Activated CD4-positive, alpha-beta T cell treated with anti-CD3 and anti-CD28 coated beads, Interleukin-2, amount 10 ng/mL, durations not matched to agents 7 days and 5 days (primary cell): ENCODE measurements at places on chromosomes 4 and X.

DNA sequence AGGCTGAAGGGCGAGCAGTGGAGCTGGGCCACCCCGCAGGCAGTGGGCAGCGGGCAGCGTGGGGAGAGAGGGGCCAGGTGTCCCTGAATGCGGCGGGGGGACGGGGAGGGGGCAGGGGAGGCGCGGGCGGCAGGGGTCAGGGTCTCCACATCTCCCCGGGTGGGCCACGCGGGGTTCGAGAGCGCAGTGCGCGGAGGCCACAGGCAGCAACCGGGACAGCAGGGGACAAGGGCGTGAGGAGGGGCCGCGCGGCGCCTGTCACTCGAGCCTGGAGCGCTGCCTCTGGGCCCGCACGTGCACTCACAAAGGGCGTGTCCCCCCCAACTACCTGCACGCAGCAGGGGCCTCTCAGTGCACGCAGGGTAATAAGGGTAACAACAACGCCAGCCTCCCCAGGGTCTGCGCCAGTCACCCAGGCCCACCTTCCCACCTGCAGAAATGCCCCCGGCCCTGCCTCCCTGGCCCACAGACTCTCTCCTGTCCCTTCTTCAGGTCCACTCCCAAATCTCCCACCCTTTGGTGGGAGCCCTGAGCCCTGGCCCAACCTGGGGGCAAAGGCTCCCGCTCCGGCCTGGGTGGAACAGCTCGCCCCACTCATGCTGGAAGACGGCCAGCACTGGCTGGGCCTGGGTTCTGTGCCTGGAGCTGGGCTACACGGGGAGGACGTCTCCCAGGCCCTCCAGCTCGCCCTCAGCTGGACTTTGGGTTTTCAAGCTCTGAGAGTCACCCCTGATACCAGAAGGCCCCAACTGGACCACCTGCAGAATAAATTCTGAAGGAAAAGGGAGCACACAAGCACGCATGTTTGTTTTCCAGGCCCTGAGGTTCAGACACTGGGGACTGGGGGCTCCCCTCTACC is 53.2 kb downstream of the ZFYVE28 start:
- DNase-seq, result no peak

GRCh38 chrX:97471071-97471470 is 587.4 kb downstream of the RPA4 start:
- no peak for DNase-seq

GRCh38 chrX:110852180-110852579 is 56.6 kb upstream of the CHRDL1 start:
- peak; percentile 5 for DNase-seq

DNA sequence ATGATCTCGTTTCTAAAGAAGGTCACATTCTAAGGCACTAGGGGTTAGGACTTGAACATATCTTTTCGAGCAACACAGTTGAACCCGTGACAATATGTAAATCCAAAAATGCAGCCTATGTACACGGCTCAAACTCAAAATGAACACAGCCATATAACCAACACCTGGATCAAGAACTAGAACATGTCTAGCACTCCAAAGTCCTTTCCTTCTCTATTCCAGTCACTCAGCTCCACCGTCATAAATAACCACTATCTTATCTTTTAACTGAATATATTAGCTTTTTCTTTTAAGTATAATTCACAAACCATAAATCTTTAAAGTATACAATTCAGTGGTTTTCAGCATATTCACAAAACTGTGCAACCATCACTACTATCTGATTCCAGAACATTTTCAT is 19.4 kb upstream of the RELL1 start:
- DNase-seq, result no peak

- DNase-seq, result no peak
Measured at GRCh38 chr4:78645853-78646757, 94.5 kb downstream of the ANXA3 start.

DNA sequence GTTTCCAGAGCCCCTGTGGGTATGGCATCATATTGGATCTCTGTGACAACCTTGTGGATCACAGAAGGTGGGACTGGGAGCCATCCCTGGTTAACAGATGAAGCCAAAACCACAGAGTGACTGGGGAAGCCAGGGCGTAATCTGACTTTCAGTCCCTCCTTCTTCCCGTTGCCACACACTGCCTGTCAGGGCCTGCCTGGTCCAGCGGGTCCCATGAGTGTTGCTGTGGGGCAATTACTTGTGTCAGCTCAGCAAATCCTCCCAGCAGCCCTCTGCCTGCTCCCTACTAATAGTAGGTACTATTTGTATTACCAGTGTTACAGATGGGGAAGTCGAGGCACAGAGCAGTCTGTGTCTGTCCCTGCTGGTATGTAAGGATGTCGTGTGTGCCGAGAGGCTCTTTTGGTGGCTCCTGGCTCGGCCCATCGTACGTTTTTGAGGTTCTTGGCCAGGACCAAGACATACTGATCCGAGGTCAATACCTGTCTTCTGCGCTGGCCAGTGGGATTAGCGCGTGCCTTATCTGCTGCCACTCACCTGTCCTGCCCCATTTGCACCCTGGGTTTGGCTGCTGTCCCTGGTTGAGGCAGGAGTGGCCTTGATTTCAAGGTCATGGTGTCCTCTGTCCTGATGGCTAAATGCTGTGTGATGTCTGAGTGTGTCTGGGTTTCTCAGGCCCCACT is 5.7 kb downstream of the NSG1 start:
- DNase-seq, result no peak

GRCh38 chr4:40991908-40992307 is 222.4 kb downstream of the APBB2 start:
- no peak for DNase-seq

- no peak for DNase-seq
Measured at GRCh38 chrX:95332530-95332929, 1352.1 kb upstream of the DIAPH2 start.

- DNase-seq, result no peak
Measured at GRCh38 chrX:114800719-114801118, 216.7 kb downstream of the IL13RA2 start.

DNA sequence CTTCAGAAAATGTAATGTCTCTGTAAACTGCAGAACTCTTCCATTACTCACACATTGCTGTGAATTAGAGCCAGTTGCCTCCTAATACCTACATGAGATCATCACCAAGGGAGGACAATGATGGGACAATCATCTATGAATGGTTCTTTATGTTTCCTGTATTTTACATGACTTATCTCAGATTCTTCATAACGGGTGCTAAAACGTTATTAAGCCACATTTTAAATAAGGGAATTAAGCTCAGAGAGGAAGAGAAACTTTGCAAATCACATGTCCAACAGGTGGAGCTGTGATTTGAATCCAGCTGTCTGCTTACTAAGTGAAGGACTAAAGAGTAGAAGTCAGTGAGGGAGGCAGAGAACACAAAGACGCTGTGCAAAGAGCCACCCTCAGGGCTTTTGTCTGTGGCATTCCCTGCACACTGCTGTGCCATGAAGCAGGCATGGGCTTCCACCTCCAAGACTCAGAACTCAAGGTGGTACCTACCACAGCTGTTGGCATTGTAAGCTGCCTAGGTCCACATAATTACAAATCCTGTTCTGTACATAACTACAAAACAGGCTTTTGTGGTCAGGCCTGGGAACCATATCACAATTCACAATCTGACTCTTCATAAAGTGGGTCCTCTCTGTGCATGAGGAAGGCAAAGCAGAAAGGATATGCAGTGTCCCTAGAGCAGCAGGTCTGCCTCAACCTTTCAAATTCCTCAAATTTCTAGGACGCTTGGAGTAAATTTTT is 12.8 kb downstream of the TBC1D9 start:
- DNase-seq, result no peak

DNA sequence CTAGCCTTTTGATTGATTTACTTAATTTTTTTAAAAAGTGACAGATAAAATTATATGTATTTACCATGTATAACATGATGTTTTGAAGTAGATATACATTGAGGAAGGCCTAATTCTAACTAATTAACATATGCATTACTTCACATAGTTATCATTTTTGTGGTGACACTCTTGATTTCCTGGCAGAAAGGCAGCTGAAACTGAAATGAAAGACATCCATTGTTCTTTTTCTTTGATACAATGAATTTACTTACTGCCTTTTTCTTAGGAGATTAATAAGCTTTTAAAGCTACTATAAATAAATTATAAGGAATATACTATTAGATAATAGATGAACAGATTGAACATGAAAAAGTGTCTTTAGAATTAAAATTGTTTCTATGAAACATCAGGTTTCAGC is 26.7 kb downstream of the ANKRD50 start:
- no peak for DNase-seq

GRCh38 chrX:40864972-40865371 is 129.6 kb upstream of the MED14 start:
- no peak for DNase-seq
